ENCODE measurements at places on chromosomes 6 and 20. TPM values are rescaled to one million over a fixed set of nuclear protein-coding genes. Genes with fewer than 3 reads are reported as not detected.

DNA sequence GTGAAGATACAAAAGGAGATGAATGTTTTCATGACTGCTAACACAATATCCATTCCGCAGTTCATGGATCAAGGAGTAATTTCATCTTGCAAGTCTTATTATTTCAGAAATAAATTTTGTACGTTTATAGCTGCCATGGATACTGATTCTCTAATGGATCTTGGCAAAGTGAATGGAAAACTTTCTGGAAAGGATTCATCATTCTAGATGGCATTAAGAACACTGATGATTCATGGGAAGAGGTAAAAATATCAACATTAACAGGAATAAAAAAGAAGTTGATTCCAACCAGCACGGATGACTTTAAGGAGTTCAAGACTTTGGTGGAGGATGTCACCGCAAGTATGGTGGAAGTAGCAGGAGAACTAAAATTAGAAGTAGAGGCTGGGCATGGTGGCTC, 2.8 kb downstream of the HUS1B start:
- no peak for DNase-seq

Gene SLC44A4
- total RNA-seq, result not detected

DNA sequence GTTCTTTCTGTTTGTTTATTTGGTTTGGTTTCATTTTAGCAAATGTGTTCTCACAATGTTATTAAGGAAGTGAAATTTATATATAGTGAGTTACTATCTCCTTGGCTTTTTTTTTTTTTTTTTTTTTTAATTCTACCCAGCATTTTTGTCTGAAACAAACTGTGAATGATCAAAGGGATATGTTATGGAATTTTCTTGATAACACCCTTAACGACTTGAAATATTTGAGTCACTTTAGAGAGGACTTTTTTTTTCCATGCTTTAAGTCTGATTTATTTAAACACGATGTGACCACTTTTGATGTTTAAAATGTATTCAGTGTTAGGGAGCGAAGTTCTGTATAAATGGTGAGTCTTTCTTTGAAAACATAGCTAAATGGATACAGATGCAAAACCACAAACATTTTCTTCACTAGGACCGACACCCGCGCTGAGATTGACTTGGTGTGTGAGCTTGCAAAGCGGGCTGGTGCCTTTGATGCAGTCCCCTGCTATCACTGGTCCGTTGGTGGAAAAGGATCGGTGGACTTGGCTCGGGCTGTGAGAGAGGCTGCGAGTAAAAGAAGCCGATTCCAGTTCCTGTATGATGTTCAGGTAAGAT, 149.7 kb downstream of the MTHFD1L start:
- no peak for DNase-seq

GRCh38 chr6:16285467-16286150, 47.2 kb downstream of the GMPR start:
- no peak for DNase-seq

GRCh38 chr6:7249391-7249790, 63.6 kb downstream of the SSR1 start:
- DNase-seq, result no peak

Gene PKHD1
- total RNA-seq, result not detected

- DNase-seq, result no peak
Observed at GRCh38 chr6:98775205-98775604, 59.2 kb upstream of the POU3F2 start.

GRCh38 chr20:33821270-33821836, 10.2 kb downstream of the CHMP4B start:
- no peak for DNase-seq

DNA sequence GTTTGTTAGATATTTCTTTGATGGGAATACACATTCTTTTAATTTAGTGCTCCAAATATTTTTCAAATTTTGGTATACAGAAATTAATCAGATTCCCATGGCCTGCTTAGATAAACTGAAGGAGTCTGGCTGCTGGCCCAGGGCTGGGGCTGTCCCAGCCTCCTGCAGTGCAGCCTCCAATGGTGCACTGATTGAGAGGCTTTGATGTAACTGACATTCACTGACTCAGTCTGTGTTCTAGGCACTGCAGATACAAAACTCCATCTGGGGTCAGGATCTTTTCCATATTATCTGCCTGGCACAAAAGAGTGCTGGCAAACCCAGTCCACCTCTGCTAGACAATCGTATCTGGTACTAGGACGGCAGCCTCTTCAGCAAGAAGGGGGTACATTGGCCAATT, 64.8 kb downstream of the GRIK2 start:
- DNase-seq, result no peak

Gene C6orf58
- not detected for total RNA-seq

- DNase-seq, result no peak
Observed at GRCh38 chr6:147615659-147616456, 107.4 kb downstream of the SAMD5 start.

DNA sequence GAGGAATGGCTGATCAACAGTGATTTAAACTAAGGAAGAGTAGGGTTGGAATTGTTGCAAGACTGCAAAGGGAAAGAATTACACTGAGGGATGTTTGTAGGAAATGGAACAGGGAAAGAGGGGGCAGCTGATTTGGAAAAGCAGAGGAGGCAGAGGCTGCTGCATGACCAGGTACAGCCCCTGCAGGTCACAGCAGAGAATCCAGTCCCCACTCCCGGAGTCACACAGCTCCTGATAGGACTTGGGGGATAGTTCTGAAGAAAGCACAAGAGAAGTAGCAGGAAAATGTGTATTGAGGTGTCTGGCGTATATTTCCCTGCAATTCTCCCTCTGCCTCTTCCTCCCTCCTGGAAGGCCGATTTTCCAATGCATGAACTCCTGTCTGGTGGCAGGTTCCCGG, 92.5 kb upstream of the PDE10A start:
- DNase-seq, result no peak

DNA sequence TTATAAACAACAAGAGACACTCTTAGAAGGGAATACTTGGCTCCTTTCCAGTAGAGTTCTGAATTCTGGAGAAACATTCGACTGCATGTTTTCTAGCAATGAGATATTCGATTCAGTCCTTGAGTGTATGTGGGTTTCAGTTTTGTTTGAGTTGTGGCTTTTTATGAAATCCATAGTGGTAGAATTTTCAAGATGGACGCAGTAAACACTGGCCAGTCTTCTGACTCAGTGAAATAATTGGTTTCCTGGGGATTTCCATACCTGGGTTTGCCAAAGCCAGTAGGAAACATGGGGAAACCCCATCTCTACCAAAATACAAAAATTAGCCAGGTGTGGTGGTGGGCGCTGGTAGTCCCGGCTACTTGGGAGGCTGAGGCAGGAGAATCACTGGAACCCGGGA, 273.5 kb upstream of the PLCB4 start:
- DNase-seq, result no peak

- DNase-seq, result no peak
Observed at GRCh38 chr6:89209457-89209856, 7.7 kb downstream of the GABRR1 start.

DNA sequence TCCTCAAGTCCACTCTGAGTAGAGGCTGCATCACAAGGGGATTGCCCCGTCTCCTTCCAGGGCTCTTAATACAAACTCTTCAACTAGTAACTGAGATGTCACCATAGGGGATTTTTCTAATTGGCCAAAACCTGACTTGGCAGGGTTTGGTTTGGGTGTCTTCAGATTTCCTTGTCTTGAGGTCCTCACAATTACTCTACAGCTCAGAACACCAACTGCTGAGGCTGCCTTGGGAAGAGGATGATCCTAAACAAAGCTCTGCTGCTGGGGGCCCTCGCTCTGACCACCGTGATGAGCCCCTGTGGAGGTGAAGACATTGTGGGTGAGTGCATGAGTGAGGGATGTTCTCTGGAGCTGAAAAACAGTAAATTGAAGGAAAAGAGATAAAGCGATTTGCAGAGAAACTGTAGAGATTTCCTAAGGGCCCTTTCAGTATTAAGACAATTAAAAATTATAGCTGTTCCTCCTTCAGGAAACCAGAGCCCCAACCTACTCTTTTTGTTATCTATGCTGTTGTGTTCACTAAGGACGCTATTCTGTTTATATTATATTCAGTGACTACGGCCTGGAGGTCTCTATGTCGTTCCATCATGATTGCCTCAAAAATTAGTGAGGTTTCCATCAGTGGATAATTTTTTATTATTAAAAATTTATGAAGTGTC, at the start of gene HLA-DQA1:
HLA-DQA1 (plus strand) TSS at position 188 of the 662 bp plus-strand sequence; CDS start at position 241, 53 bp downstream.
- DNase-seq, result no peak

GRCh38 chr6:14635934-14636591, 518.5 kb downstream of the CD83 start:
- DNase-seq, result no peak

DNA sequence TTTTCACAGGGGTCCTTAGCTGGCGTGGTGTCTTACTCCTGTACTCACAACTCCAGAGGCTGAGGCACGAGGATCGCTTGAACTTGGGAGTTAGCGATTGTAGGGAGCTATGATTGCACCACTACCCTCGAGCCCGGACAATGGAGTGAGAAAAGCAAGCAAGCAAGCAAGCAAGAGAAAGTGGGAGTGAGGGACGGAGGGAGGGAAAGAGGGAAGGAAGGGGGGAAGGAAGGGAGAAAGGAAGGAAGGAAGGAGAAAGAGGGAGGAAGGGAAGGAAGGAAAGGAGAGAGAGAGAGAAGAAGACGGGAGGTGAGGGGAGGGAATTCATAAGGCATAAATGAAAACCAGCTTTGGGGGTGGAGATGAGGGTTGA, 120.5 kb downstream of the TRIM27 start:
- DNase-seq, result no peak

- no peak for DNase-seq
Observed at GRCh38 chr6:52336919-52337561, 24.9 kb upstream of the PAQR8 start.

GRCh38 chr6:23910420-23910819, 215.6 kb upstream of the NRSN1 start:
- DNase-seq, result no peak

GRCh38 chr6:77072694-77073409, 390.4 kb downstream of the HTR1B start:
- no peak for DNase-seq

Gene GGTLC1
- not detected for total RNA-seq

- DNase-seq, result peak; percentile 68
Observed at GRCh38 chr20:21099751-21100577, 6.2 kb downstream of the LINC00237 start.

DNA sequence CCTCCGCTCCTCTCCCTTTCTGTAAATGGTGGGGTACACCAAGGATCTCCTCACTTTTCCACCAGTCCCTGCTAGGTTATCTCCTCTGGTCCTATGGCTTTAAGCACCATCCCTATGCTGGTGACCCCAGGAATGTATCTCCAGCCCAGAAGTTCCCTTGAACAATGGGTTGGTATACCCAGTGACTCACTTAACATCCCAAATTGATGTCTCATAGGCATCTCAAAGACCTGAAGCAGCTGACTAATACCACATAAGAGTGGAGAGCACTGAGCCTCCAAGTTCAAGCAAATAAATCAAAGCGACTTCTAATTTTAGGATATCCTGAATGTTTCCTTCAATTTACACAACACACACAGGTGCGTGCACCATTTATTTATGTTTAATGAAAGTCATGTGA, 48.3 kb downstream of the ADGRF1 start:
- DNase-seq, result no peak

GRCh38 chr6:56713254-56713672, 70.6 kb upstream of the DST start:
- no peak for DNase-seq

DNA sequence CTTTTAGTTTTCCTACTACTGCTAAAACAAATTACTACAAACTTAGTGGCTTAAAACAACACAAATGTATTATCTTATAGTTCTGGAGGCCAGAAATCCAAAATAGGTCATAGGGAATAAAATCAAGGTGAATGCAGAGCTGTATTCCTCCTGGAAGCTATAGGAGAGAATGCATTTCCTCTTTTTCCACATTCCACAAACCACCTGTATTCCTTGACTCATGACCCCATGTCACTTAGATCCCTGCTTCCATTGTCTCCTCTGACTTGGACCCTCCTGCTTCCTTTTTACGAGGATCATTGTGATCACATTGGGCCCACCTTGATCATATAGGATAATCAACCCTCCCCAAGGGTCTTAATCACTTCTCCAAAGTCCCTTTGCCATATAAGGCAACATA, 200.8 kb downstream of the KCNQ5 start:
- no peak for DNase-seq

GRCh38 chr20:64153410-64153809, 10.8 kb upstream of the MYT1 start:
- peak; percentile 8 for DNase-seq

DNA sequence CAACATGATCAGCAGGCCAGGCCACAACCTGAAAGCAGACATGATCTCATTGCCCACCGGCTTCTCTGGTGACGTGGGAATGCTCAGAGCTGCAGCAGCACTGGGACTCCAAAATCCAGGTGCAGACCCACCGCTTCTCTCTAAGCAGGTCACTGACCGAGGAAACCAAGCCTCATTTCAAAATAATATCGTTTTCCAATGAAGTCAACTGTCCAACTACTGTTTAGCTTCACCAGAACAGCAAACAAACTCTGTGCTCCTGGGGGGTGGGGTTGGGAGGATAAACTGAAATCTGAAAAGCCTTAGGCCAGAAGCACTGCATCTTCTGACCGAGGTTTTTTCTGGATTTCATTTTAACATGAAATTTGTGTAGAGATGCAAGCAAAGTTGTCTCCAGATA, at the start of gene GPLD1:
GPLD1 (minus strand) TSS at position 109 of the 400 bp plus-strand sequence; CDS start at position 42, 67 bp downstream.
- DNase-seq, result no peak

Gene NOP56
- total RNA-seq, result 45.6 TPM

All from Right ventricle myocardium superior (tissue), 1 donor.